Activated CD4-positive, alpha-beta T cell treated with anti-CD3 and anti-CD28 coated beads, Interleukin-2, amount 50 U/mL, for 1 hour (primary cell): ENCODE measurements at places on chromosomes 16 and 17.

GRCh38 chr16:81385031-81385756 lies 59.4 kb upstream of the CMIP start:
- DNase-seq = no peak

- DNase-seq = no peak
Observed at GRCh38 chr17:4427505-4427904, 6.2 kb upstream of the SPNS3 start.

GRCh38 chr17:75557075-75557851 lies 30.3 kb upstream of the MYO15B start:
- DNase-seq = no peak

DNA sequence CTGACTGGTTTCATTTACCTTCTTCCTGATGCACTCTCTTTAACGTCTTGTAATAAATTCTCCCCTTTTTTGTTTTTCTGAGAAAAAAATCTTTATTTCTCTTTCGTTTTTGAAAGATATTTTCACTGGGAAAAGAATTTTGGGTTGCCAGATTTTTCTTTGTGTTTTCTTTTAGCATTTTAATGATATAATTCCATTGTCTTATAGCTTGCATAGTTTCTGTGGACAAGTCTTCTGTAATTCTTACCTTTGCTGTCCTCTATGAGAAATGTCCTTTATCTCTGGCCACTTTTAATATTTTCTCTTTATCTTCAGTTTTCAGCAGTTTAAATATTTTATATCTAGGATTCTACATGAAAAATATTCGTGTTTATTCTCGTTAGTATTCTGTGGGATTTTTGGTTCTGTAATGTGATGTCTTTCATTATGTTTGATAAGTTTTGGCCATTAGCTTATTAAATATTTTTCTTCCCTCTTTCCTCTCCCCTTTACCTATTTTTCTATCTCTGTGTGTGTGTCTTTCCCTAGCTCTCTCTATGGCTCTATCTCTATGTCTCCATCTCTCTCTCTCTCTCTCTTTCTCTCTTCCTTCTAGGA lies 236.5 kb downstream of the C16orf95 start:
- no peak for DNase-seq

- DNase-seq = no peak
Observed at GRCh38 chr16:11472851-11473250, 113.9 kb downstream of the LITAF start.

- DNase-seq = no peak
Observed at GRCh38 chr16:1972490-1972877, 631 bp downstream of the TBL3 start.

GRCh38 chr16:65268331-65268730 lies 146.5 kb upstream of the CDH11 start:
- DNase-seq = no peak

- no peak for DNase-seq
Observed at GRCh38 chr16:77353587-77354263, 81.1 kb downstream of the ADAMTS18 start.

- DNase-seq = no peak
Observed at GRCh38 chr17:43015579-43015978, 6.6 kb downstream of the VAT1 start.

DNA sequence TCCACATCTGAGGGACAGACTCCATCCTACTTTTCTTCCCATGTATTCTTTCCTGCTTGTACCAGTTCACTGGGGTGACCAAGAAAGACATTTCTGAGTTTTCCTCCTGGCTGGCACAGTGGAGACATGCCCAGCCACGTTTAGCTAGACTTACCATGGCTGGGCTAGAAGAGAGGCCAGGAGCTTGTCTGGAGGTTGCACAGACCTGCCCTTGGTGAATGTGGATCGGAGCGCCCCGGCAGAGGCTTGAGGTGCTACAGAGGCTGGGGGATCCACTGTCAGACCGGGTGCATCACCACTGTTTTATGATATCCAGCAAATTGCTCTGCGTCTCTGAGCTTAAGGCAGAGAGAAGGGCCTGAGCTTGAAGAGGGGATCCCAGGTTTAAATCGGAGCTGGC lies 3.5 kb downstream of the IL4R start:
- no peak for DNase-seq

DNA sequence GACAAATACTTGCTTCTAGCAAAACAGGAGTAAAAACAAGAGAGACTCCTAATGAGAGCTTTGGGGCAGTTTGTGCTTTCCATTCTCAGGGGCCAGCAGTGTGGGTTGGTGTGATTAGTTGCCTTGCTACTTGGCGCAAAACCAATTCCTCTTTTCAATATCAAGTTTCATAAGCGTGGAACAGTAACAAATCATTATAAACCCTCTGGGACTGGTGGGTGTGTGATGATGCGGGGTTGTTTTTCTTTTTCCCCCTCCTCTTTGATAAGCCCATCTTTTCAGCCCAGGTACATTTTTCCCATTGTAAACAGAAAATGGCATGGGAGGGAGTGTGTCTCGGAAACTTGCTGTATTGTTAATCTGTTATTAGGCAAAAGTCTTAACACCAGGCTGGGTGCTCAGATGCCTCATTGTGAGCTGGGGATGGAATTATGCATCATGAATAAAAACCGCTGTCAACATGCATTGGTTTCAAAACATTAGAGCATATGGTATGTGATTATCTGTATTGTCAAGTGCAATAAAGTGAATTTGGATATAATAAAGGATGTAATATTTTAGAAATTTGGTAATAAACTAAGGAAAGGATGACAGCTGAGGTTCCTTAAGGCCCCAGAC lies 166.4 kb downstream of the CCDC182 start:
- no peak for DNase-seq

DNA sequence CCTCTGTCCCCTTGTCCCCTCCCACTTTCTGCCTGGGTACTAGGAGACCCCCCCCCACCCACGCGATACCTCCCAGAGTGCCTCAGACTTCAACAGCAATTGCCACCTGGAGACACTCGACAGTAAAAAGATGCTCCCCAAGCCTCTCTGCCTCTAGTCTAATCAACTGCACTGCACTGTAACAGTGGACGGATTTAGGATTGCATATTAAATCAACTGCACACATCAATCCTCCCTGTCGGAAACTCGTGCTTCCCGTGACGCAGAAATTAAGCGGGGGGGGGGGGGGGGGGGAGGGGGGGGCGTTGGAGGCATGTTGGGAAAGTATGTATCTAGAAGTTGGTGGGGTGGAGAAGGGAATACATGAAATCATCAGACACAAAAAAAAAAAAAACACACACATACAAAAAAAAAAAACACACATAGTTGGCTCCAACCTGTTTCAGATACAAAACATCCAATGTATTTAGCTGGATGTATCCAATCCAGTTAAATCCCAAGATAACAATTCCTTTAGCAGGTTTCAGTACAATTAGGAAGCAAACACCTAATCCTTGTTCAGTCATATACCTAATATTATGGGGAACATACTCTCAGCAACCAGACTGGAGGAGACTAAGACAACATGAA lies 29.7 kb downstream of the FAM222B start:
- DNase-seq = no peak

- peak; percentile 76 for DNase-seq
Observed at GRCh38 chr17:50297407-50297865, 23.2 kb downstream of the TMEM92 start.

- no peak for DNase-seq
Observed at GRCh38 chr16:89337965-89338364, 120.5 kb downstream of the ZNF778 start.

DNA sequence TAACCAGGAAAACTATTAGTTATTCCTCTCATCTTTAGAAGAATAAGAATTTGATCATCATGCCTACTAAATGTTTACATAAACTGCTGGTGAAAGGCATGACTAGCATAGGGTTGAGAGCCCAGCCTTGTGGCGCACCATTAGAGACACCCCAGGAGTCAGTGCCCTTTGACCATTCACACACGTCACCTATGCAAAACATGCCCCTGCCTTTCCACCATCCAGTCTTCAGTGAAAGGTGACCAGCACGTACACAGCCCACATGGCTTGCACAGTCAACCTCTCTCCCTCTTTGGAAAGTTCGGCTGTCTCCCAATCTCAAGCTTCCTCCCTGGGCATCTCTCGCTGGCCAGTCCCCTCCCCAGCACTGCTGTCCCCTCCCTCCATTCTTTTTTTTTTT lies 150.3 kb downstream of the ENGASE start:
- no peak for DNase-seq

DNA sequence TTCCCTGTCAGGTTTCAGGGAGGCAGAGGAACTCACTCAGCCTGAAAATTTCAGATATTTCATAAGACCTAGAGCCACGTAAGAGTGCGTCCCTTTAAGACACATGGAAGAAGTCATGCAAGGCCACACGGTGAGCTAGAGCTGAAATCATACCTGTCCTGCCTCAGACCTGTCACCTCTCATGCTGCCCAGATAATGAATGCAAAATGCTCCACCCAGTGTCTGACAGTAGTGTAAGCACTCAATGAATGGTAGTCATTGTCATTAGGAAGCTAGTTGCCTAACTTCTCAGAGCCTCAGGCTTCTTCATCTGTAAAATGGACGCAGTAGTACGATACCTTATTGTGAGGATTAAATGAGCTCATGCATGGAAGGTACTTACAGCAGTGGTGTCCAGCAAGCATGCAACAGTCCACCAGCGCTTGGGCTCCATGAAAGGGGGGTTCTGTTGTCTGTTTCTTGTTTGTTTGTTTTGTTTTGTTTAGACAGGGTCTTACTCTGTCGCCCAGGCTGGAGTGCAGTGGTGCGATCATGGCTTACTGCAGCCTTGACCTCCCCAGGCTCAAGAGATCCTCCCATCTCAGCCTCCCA lies 60.7 kb downstream of the WSB1 start:
- DNase-seq = no peak

DNA sequence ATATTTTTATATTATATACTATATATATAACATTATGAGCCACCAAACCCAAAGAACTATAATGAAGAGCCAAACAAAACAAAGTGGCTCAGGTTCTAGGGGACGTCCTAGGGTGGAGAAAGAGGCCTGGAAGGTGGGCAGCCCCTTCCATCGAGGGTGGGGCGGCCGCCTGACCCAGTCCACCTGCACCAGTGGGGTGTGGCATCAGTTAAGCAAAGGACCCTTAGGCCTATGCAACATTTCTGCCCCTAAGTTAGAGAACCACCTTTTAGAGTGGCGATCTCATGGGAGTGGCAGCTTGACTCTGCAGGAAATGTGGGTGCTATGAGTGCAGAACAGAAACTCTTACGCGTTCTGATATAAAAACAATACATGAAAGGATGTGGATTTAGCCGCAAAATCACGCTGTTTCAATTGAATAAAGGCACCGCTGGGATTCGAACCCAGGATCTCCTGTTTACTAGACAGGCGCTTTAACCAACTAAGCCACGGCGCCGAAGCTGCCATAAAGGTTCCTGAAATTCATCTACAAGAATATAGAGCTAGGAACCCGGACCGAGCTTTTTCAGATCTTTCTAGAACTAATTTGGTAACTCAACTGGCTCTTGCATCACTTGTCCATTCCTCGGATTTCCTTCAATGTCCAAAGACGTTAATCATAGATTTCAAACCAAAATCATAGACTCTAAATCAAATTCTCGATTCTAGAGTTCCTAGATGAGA lies 15.6 kb upstream of the AURKB start:
- DNase-seq = peak; percentile 67

GRCh38 chr17:65158041-65158440 lies 20.9 kb downstream of the RGS9 start:
- no peak for DNase-seq

DNA sequence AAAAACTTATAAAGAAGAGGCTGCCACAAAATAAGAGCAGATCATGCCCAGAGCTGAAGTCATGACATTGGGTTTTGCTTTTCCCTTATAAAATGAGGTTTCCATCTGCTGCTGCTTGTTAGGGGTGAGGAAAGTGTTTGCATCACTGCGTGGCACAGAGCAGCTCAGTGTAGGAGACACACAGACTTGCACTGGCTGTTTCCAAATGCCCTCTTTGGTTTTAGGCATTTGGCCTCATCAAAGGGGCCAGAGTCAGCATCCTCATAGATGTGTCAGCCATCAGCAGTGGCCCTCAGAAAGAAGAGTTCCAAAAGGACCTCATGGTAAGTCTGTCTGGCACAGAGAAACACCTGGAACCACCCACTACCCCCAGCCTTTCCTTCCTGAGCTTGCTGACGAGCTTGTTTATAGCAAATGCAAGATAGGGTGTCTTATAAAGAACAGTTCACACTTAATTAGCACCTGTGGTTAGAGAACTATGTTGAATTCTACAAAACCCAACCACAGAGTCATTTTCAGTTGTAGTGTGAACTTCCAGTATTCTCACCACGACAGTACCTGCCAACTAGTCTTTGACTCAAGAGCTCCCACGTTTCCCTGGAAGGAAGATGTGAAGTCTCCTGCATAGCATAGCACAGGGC lies 17.0 kb downstream of the VWA3A start:
- no peak for DNase-seq

GRCh38 chr16:70765491-70765890 lies 35.5 kb downstream of the VAC14 start:
- DNase-seq = no peak

DNA sequence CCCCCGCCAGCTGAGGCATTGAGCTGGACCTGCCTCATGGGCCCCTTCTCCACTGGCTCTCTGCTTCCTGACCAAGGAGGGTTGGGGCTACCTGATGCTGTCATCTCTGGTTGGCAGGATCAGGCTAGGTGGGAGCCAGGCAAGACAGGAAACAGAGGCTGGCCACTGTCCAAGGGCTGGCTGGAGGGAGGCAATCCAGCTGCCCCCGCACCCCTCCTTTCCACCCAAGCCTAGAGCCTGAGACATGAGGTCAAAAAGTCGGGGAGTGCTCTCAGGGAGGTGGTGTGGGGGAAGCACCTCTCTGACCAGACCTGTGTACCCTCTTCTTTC lies 14.5 kb downstream of the NGFR start:
- DNase-seq = no peak

- DNase-seq = peak; percentile 93
Observed at GRCh38 chr16:77722309-77723107, at the start of gene NUDT7. NUDT7 (plus strand) TSS chr16:77722514; CDS start chr16:77722583, 69 bp downstream.

- DNase-seq = no peak
Observed at GRCh38 chr17:30000001-30000754, 58.7 kb downstream of the EFCAB5 start.

GRCh38 chr16:11586378-11586855 lies 302 bp downstream of the LITAF start:
- no peak for DNase-seq

DNA sequence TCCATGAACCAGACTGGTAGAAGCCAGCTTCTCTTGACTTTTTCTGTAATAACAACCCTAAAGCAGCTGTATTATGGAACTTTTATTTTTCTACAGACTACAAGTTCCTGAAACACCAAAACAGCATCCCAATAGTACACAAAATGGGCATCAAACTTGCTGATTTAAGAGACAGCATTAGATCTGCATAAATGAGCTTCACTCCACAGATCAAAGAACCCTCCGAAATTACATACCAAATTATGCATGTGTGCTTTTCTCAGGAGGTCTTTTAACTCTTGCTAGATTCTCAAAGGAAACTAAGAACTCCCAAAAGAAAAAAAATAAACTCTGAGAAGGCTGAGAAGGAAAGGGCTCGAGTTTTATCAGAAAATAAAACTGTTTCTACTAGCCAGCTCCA lies 12.3 kb downstream of the UBE2G1 start:
- no peak for DNase-seq

GRCh38 chr17:30599428-30600059 lies 122.3 kb downstream of the GOSR1 start:
- DNase-seq = no peak

GRCh38 chr17:65918916-65919315 lies 273.0 kb downstream of the CEP112 start:
- no peak for DNase-seq
